NCI-H524 treated with DMSO at 0.1 percent for 48 hours (cell line): ENCODE measurements at places on chromosomes 4 and X.
A peak's percentile ranks its signal among the peaks of the same experiment; 100 is the strongest.

- no peak for DNase-seq
These were observed 278 bp downstream of the RELL1 start for GRCh38 chr4:37685823-37686372.

DNA sequence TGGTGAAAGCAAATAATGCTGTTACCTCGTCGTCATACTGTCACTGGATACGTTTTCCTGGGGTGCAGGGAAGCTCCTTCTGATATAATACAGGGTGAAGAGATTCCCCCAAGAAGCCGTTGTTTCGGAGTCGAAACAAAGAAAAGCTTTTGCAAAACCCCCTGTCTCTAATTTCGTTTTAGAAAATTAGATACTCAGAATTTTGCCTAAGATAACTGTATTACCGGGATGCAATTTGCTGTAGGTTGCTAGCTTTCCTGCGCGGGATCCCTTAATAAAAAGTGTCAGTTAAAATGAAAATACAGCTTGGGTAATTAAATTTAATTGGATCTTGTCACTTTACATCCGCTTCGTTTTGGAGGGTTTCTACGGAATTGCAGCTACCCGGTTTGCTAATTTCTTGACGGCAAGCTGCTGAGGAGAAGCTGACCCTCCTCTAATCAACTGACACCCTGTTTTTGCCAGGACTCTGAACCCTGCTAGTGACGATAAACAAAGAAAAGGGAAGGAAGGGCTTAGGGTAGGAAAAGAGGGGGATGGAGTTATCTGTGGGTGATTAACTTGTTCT, 174.6 kb downstream of the SHOX start:
- no peak for DNase-seq

- peak; percentile 67 for DNase-seq
These were observed 133.0 kb upstream of the PLS3 start for GRCh38 chrX:115427861-115428410.

- DNase-seq, result no peak
These were observed 428.2 kb downstream of the ADGRL3 start for GRCh38 chr4:61628282-61628681.

GRCh38 chrX:8453611-8454010, 11.0 kb upstream of the VCX3B start:
- no peak for DNase-seq

- DNase-seq, result no peak
These were observed 8.5 kb upstream of the NEIL3 start for GRCh38 chr4:177301126-177301639.

- no peak for DNase-seq
These were observed 220.7 kb downstream of the HS6ST2 start for GRCh38 chrX:132737743-132738142.

DNA sequence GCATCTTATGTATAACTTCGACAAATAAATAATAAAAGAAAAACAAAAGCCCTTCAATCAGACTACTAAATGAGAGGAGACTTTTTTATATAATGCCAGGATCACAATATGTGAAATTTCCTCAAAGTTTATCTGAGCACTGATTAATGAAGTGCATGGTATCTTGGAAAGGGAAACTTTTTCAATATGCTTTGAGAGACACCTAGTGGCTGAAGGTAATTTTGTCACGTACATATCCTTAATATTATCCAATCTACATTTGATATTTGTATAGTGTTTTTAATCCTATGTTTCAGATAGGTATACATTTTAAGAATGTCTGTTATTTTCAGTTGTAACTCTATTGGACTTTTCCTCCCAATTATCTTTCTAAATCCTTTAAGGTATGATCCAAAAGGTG, 146.8 kb downstream of the KLHL4 start:
- no peak for DNase-seq

DNA sequence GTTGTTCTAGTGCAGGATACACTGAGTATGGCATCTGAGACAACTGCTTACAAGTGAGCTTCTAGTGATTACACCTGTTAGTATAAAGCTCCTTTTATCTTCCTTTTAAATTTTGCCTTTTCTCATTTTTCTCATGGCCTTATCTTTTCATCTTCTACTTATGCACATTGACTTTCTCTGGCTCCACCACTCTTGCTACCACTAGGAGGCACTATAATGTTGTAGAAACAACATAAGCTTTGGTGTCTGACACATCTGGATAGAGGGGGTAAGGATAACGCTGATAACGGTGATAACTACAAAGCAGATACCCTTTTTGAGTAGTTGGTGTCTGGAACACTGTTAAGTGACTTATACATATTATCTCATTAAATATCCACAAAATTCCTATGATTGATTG, 187.4 kb upstream of the TEX13C start:
- DNase-seq, result no peak

DNA sequence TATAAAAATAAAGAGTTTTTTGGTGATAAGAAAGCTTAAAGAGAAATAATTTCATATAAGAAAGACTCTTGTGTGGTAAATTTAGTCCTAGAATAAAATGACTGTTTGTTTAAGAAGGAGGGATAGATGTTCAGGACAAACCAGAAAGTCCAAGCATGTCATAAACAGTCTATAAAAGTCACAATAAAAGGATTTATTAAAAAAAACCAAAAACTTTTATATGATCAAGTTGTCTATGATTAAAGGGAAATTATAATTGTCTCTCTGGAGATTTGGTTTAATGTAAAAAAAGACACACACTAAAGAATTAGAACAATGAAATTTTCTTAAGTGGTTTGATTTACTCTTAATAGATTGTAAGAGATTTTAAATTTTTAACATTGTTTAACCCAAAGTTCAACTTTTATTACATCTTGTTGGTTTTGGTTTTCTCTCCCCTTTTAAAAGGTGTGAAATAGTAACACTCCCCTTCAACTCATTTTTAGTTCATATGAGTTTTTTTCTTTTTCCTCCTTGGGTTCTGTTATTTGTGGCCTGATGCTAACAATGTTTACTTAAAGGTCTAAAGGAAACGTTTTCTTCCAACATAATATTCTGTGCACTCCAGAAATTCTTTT, 89.7 kb downstream of the PDHA2 start:
- no peak for DNase-seq

DNA sequence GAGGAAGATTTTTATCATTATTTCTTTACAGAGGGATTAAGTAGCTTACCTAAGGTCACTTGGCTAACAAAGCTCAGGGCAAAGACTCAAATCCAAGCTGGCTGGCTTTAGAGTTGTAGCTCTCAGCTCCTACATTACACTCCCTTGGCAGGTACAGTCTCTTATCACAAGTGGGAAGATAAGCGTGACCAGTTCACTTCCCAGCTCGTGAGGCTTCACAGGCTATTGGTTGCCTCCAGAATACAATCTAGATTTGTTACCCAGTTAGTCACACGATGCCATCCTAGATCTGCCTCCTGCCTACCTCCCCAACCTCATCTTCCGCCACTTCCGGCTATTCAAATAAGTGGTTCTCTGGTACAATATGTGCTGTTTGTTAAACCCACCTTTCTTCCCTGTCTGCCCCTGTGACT, 3.7 kb downstream of the MMRN1 start:
- DNase-seq, result no peak

DNA sequence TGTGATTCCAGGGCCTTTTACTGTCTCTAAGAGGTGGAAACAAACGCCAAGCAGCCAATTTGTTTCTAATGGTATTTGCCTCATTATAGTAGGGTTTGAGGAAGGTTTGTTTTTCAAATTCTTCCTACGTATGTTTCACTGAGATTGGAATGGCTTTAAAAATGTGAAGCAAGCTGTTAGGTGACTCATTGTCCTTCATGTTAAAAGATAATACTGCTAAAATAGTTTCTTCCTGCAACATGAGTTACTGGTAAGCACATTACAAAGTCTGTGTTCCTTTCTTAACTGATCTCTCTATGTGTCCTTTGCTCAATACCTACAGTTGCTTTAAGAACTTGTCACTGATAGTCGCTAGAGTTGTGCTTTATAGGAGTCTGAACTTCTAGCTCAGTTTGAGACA, 1183.9 kb downstream of the RPA4 start:
- DNase-seq, result no peak

- DNase-seq, result no peak
These were observed 29.7 kb downstream of the BCOR start for GRCh38 chrX:40068048-40068447.

GRCh38 chrX:10130354-10130753, 26.4 kb upstream of the CLCN4 start:
- no peak for DNase-seq

- DNase-seq, result peak; percentile 33
These were observed 685 bp downstream of the COMMD8 start for GRCh38 chr4:47462799-47463234.

DNA sequence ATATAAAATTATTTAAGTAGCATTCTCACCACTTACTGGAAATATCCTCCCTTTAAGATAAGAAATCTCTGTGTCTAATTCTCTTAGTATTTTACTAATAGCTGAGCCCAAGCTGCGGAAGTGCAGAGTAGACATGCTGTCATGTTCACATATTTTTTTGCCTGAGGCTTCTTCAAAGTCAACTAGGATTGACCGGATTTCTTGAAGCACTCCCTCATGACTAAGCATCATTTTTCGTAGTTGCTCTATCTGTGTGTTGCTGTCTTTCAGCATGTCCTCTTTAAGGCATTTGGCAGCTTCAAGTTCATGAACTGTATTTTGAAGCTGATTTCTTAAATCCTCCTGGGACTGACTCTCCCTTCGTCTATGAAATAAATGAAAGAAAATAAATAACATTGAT, 36.9 kb downstream of the CCDC158 start:
- DNase-seq, result no peak

DNA sequence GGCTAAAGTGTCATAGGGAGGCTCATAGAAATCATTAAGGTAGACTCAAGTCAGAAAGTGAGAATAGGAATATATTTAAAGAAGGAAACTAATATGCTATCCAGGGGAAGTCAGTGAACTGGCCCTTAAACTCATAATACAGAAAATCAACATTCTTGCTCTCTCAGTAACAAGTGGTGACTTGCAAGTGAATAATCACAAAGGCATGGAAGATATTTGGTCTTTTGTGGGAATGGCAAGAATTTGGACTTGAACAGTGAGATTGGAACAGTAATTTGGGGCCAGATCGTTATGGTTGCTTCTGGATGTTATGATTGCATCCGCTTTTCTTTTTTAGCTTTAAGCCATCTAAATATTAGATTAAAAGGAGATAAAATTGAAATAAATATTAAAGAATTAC, 103.8 kb downstream of the TBC1D19 start:
- DNase-seq, result no peak

DNA sequence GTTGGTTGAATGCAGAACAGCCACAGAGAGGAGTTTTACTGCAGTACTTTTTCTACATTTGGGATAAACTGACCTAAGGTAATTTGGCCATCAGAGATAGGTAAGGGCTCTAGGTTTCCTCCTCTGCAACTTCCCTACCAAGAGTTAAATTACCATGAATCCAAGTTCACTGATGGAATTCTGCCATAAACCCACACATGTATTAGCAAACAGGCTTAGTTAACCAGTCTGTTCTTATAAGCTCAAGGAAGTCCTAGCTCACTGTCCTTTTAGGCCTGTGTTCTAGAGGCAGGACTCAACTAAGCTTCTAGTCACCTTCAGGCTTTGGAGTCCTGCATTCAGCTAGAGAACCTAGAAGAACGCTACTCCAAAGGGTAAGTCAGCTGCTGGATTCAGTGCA, 4.0 kb downstream of the FAM114A1 start:
- no peak for DNase-seq

GRCh38 chrX:103399744-103400143, 23.4 kb downstream of the BEX3 start:
- no peak for DNase-seq

DNA sequence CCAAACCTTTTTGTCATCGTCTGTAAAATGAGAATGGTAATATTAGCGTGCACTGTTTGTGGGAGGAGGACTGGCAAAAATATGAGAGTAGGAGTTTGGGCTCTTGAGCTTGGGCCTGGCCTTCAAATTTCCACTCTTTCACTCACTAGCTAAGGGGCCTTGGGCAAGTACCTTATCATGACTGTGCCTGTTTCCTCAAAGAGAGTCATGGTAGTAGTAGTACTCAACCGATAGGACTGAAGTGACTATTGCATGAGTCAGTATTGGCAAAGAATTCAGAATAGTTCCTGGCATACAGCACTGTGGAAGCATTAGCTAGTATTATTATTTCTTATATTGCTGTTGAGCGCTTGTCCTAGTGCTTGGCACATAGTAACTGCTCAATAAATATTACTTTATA, 16.0 kb upstream of the RBM3 start:
- no peak for DNase-seq

DNA sequence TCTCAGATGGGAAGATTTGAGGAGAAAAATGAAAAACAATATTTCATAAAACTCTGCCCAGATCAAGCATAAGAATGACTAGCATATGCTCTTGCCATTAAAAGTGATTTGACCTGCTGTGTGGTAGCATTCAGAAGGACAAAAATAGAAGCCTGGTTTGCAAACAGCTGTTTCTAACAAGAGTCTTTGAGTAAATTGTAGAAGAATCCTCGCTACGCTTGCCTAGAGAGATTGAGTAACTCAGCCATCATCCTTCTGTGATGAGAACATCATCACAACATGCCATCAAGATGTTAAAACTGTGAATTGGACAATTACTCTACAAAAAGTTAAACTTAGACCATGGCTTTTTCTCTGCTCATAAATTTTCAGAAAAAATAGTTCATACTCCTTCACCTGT, 168.9 kb upstream of the PUDP start:
- no peak for DNase-seq

DNA sequence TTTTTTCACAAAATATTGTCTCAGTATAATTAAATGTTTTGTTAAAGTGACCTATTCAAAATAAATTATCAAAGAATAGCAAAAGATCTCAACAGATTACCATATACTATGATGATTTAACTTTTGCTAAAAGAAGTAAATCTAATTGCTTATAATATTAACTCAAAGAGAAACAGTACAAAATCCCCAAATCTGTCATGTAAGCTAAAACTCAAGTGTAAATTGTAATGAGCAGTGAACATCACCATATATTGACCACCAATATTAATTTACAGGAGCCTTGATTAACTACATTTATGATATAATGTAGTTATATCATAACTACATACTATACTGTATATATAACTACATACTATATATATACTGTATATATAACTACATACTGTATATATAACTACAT, 174.4 kb downstream of the SLC39A8 start:
- DNase-seq, result no peak

- DNase-seq, result no peak
These were observed 328.8 kb upstream of the GATB start for GRCh38 chr4:152089584-152089983.

GRCh38 chr4:20615486-20616260, 84.6 kb upstream of the PACRGL start:
- no peak for DNase-seq

GRCh38 chrX:49986058-49986457, 63.7 kb downstream of the CLCN5 start:
- no peak for DNase-seq

DNA sequence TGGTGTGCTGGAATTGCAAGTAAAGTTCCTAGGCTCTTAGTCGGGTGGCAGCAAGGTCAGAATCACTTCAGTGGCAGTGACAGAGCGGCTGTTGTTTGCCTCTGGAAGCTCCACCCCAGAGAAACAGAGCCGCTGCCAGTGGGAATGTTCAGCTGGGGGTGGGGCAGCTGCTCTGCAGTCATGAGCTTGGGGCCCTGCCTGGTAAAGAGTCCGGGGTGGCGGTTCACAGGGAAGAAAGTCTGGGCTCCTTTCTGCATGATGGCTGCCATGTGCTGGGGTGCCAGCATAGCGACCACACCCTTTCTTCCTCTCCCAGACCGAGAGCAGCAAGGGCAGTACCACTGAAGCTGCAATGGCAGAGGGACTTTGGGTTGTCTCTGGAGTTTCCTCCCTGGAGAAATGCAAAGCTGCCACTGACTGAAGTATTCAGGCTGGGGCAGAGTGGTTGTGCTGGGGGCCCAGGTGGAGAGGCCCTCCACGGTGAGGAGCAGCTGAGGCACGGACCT, 108.8 kb upstream of the CENPE start:
- DNase-seq, result no peak

- DNase-seq, result no peak
These were observed 379.6 kb downstream of the IL15 start for GRCh38 chr4:142016031-142016430.
